ENCODE measurements at places on chromosomes 7 and 10.
A peak's percentile ranks its signal among the peaks of the same experiment; 100 is the strongest.

DNA sequence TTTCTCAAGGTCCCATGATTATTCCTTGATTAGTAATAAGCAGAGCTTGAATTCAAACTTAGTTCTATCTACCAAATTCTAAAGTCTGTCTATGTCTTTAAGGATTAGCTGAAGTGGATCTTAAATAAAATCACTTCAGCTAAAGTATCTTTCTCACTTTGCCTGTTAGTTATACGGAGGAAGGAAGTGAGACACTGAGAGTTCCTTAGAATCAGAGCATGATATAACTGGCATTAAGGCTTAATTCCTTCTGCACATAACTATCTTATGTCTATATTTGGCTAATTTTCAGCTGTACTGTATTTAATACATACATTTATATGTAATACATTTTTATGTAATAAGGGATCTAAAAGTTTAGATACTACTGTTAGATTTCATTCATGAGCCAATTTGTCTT, 491.1 kb upstream of the GHITM start:
- no peak for DNase-seq

GRCh38 chr10:104267721-104268404, 1.1 kb upstream of the GSTO2 start:
- DNase-seq, result no peak

GRCh38 chr7:154910125-154910524, 92.8 kb downstream of the PAXIP1 start:
- no peak for DNase-seq

DNA sequence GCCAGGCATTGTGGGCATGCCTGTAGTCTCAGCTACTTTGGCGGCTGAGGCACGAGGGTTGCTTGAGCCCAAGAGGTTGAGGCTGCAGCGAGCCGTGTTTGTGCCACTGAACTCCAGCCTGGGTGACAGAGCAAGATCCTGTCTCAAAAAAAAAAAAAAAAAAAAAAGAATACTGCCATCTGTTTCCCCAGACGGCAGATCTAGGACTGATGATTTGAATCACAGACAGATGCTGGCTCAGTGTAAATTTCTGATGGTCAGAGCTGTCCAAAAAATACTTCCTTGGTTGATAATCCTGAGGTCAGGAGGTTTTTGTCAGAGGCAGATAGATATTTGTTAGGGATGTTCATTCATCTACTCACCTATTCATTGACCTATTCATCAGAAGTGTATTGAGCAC, 130.7 kb downstream of the REEP3 start:
- DNase-seq, result no peak

- DNase-seq, result no peak
Measured at GRCh38 chr7:98314469-98314868, 33.0 kb downstream of the BRI3 start.

DNA sequence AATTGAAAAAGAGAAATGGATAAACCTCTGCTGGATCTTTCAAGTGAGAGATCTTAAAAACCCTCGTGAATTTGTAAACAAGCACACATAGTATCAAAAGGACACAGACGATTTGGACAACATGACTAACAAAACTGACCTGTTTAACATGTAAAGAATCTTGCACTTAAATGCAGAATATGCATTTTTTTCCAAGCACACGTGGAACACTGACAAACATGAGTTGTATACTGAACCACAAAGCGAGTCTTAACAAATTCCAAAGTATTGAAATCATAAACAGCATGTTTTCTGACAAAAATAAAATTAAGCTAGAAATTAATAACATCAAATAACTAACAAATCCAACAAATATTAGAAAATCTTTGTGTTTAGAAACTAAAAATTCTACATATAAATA, 65.0 kb upstream of the ZNF746 start:
- no peak for DNase-seq

GRCh38 chr10:71582019-71582418, 137.6 kb downstream of the C10orf105 start:
- DNase-seq, result peak; percentile 24

- no peak for DNase-seq
Measured at GRCh38 chr10:22550732-22551131, 163.6 kb downstream of the PIP4K2A start.
